Renal cortex interstitium (tissue), 15 donors: ENCODE measurements at places on chromosomes 7 and 10. TPM values are rescaled to one million over a fixed set of nuclear protein-coding genes. Genes with fewer than 3 reads are reported as not detected.

- DNase-seq = no peak
These were observed 91.7 kb downstream of the SORCS1 start for GRCh38 chr10:107072786-107073185.

DNA sequence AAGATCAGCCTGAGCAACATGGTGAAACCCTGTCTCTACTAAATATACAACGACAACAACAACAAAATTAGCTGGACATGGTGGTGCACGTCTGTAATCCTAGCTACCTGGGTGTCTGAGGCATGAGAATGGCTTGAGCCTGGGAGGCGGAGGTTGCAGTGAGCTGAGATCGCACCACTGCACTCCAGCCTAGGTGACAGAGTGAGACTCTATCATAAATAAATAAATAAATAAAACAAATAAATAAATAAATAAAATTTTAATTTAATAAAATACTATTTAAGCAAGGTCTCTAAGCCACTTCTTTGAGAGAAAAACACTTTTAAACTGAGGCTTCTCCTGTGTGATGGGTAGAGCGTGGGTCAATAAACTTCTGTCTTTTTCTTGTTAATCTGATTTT lies 38.3 kb downstream of the MICU1 start:
- DNase-seq = no peak

DNA sequence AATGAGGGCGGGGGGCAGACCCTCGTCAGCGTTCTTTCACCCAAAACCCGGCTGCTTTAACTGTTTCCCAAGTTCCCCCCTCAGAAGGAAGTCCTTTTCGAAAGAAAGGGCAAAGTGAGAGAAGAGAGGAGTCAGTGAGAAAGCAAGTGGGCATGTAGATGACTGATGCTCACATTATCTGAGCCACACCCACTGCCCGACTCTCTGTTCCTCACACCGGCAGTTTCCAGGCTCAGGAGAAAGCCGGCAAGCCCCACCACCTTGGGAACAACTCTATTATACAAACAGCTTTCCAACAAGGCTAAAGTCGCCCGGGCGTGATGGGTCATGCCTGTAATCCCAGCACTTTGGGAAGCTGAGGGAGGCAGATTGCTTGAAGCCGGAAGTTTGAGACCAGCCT lies 23.1 kb downstream of the RCC1L start:
- DNase-seq = no peak

GRCh38 chr7:55977831-55978230 lies 13.4 kb downstream of the NIPSNAP2 start:
- DNase-seq = no peak

Gene NRCAM
- polyA plus RNA-seq = 22.9 TPM
